ENCODE measurements at places on chromosomes 1 and 21.
A peak's percentile ranks its signal among the peaks of the same experiment; 100 is the strongest.

DNA sequence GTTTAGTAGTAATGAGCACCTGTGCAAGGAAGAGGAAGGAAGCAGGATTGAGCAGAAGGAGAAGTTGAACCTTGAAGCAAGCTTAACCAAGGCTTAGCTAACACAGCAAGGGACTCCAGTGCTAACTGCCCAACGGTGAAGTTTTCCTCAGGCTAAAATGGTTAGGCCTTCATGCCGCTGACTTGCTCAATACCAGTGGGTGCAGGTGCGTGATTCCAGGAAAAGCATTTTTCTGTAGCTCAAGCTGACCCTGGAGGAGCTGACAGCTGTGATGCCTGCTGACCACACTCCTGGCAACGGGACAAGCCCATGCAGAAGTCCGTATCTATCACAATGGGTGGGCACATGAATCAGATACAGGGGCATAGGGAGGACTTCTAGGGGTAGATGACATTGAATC, 76.5 kb upstream of the FGGY start:
- DNase-seq: no peak

GRCh38 chr1:18091660-18092446, 15.7 kb upstream of the IGSF21 start:
- DNase-seq: no peak

DNA sequence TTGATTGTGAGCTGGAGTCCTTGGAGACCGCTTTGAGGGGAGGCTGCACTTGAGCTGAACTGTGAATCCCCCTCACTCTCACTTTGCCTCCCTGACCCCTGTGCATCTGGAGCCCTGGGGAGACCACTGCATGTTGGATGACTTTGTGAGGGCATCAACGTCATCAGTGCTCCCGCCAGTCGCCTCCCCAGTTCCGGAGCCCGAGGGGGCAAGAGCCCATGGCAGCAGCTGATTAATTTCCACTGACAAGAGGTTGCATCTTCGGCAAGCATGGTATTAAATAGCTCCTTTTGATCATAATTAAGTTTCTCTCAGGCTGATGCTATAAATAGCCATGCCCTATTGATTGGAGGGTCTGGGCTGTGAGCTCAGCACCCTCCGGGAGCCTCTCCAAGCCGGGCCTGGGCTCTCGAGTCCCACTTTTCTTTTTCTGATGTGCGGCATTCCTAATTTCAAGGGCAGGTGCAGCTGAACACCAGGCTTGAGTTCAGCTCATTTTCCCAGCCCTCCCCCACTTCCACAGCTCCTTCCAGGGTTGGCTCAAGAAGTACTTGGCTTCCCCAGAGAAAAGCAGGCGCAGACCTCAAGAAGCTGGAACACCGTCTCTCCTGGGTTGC, 33.2 kb downstream of the KCND3 start:
- DNase-seq: no peak

GRCh38 chr1:232891071-232891470, 59.3 kb upstream of the NTPCR start:
- DNase-seq: no peak

GRCh38 chr21:42537106-42537742, 23.6 kb downstream of the SLC37A1 start:
- DNase-seq: no peak

- peak; percentile 62 for DNase-seq
These were observed at the start of gene ELAPOR1 for GRCh38 chr1:109113590-109114341. ELAPOR1 (plus strand) TSS chr1:109114115; CDS start chr1:109114184, 69 bp downstream.

DNA sequence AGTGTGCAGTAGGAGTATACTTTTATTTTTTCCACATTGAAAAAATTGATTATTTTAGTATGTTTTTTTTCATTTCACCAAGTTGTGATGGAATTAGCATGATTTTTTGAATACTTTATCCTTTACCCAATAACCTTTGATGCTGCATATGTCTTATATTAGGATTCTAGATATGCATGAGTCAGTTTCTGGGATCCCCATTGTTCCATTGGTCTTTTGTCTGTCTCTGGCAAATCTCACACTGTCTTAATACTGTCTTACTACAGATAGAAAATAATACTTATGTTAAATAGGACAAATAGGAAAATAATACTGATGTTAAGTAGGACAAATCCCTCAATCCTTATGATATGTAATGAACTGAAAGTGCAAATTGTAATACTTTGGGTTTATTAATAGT, 54.3 kb upstream of the ASB17 start:
- no peak for DNase-seq

GRCh38 chr1:14611792-14612191, 13.3 kb downstream of the KAZN start:
- DNase-seq: no peak

DNA sequence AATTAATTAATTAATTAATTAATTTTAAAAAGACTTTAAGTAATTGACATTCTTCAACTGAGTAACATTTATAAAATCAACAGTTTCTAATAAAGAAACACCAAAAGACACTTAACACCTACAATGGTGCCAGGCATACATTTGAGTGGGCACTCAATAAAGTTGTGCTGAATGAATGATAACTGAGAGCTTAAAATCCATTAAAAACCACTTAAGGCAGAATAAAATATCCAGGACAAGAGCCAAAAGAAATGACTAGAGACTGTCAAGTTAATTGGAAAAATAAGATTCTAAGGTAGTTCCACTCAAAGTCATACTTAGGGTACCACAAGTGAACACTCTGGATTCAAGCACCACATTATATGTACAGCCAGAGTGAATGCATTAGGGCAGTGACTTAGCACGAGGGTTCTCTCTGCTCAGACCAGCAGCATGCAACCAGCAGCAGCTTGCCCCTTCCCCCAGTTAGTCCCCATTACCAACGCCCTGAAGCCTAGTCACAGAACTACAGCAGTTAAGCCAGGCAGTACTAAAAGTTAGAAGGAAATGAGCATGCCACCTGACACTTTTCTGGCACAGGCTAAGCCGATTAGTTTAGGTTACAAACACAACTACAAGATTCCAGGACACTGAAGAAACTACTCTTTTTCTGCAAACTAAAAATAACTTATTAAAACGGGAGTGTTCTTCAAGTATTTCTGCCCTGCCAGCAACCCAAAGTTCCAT, 46.5 kb downstream of the LUZP1 start:
- no peak for DNase-seq

DNA sequence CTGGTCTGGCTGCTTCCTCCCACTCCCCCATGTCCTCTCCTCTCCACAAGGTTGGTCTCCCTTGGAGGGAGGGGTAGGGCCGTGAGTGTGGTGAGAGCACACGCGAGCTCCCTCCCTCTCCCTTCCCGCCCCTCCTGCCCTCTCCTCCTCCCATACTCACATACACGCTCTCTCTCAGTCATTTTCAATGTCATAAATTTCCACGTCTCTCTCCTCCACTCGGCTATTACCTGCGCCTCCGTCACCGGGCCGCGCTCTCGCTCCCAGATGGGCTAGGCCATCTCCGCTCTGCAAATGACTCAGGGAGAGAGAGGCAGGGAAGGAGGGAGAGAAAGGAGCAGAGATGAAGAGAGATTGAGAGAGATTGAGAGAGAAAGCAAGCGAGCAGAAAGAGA, 36.7 kb upstream of the DMBX1 start:
- no peak for DNase-seq

GRCh38 chr1:94120991-94121390, at the start of gene ABCA4:
ABCA4 (minus strand) TSS chr1:94121148; CDS start chr1:94121045, 103 bp downstream.
- DNase-seq: no peak

- DNase-seq: no peak
These were observed 418 bp downstream of the IFI44L start for GRCh38 chr1:78620666-78621065.

- no peak for DNase-seq
These were observed 28.4 kb downstream of the WDR4 start for GRCh38 chr21:42850866-42851391.

DNA sequence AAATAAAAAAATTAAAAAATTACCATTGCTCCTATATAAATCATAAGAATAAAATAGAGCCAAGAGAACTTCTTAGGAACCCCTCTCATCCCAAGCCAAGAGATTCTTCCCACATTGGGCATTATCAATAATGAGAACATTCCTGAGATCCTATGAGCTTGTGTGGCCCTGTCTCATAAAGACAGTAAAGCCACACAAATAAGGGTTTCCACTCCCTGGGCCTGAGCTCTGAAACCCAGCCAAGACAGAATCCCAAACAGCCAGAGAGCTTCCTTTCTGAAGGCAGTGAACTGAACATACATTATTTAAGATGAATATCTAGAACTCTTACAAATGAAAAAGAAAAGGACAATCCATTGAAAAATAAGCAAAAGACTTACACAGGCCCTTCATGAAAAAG, 68.3 kb downstream of the SLC45A1 start:
- DNase-seq: no peak

- no peak for DNase-seq
These were observed 34.1 kb downstream of the TSEN15 start for GRCh38 chr1:184085667-184086066.

DNA sequence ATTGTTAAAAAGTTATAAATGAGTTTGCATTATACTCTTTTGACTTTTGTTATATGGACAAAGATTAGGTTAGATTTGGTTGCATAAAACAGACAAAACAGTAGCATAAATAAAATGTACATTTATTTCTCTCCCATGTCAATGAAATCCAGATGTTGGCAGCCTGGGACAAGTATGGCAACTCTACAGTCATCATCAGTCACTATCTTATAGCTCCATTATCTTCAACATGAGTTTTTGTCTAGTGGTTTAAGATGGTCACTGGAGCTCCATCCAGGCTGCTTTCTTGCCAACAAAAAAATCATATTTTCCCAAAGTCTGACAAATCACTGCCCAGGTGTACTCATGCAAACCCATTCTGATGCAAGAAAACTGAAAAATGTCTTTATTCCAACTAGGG, 83.8 kb downstream of the CD58 start:
- no peak for DNase-seq

All from NCI-H2029 (cell line).